ENCODE measurements at places on chromosomes 7 and 10. TPM values are rescaled to one million over a fixed set of nuclear protein-coding genes. Genes with fewer than 3 reads are reported as not detected.

- DNase-seq = no peak
These were observed 41.8 kb downstream of the CLRN3 start for GRCh38 chr10:127850944-127851343.

DNA sequence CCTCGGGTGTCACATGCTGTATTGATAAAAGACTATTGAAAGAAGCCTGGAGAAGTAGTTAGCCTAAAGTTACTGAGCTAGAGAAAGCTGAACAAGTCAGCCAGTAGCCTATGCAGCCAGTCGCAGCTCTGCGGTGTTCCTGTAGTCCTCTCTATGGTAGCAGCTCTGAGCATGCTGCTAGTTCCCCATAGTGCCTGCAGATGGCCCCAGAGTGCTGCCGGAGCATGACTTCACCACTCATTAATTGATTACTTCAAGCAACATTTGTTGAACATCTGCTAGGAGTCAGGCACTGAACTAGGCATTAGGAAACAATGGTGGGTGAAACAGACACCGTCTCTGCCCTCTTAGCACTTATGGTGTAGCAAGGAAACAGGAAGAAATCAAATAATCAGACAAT, 422.7 kb downstream of the SORCS3 start:
- DNase-seq = no peak

DNA sequence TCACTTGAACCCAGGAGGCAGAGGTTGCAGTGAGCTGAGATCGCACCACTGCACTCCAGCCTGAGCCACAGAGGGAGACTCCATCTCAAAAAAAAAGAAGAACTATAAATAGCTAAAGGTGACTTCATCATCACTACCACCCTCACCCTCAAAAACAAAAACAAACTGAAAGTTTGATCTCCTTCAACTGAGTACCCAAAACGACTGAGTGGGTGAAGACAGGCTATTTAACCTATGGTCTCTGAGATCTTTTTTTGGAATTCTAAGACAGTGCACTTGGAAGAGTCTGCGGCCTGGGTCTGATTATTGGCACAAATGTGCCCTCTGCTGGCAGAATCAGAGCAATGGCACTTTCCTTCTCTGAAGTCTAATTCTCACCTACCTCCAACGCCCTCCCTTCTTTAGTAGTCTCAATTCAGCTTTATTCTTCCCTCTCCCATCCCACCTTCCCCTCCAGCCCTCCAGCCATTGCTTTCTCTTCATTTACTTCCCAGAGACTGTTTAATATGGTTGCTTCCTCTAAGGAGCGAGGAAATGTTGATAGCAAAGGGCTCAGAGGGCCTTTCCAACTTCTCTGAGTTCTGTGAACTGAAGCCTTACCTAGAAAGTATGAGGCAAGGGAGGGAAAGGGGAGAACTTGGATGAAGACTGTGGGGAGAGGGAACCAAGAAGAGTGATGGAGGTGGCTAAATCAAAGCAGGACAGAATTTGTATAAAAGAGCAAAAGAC, 2.9 kb upstream of the MYOZ1 start:
- peak; percentile 62 for DNase-seq

DNA sequence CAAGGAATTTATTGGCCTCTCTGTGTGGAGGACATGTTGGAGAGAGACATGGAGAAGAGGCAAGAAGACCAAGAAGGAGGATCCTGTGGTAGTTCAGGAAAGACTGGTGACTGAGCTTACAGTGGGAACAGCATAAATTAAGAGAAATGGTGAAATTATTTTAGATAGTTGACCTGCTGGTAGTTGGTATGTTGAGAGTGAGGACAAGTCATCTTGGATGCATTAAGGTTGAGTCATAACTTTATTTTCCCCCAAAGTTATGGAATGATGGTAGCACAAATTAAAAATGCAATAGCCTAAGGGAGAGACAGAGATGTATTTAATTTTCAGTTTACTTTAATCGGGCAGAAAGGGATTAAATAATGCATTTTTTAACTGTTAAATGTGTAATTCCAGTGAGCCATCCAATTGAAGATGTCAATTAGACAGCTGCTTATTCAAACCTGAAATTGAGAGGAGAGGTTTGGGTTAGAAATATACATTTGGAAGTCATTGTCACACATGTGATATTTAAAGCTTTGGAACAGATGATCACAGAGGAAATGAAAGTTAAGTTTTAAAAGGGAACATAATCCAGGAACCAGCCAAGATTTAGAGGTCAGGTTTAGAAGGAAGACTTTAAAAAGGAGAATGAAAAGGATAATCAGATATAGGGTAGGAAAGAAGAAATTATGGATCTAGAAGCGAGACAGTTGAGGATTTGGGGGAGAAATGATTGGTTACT, 80.6 kb downstream of the DGKB start:
- no peak for DNase-seq

- no peak for DNase-seq
These were observed 816.1 kb upstream of the C7orf33 start for GRCh38 chr7:147774461-147774860.

GRCh38 chr7:22296916-22297315, 60.0 kb downstream of the RAPGEF5 start:
- no peak for DNase-seq

GRCh38 chr7:94288096-94288495, 106.6 kb upstream of the COL1A2 start:
- no peak for DNase-seq

DNA sequence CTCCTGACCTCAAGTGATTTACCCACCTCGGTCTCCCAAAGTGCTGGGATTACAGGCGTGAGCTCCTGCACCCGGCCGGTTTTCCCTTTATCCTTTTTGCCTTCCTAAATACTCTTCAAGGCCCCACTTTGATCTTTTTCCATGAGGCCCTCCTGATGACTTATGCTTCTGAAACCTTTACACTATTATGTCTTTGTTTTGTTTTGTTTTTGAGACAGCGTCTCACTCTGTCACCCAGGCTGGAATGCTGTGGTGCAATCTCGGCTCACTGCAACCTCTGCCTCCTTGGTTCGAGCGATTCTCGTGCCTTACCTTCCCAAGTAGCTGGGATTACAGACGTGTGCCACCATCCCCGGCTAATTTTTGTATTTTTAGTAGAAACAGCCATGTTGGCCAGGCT, 3.8 kb downstream of the STMP1 start:
- no peak for DNase-seq

GRCh38 chr7:74401137-74401859, 52.4 kb upstream of the GTF2IRD1 start:
- DNase-seq = peak; percentile 75

DNA sequence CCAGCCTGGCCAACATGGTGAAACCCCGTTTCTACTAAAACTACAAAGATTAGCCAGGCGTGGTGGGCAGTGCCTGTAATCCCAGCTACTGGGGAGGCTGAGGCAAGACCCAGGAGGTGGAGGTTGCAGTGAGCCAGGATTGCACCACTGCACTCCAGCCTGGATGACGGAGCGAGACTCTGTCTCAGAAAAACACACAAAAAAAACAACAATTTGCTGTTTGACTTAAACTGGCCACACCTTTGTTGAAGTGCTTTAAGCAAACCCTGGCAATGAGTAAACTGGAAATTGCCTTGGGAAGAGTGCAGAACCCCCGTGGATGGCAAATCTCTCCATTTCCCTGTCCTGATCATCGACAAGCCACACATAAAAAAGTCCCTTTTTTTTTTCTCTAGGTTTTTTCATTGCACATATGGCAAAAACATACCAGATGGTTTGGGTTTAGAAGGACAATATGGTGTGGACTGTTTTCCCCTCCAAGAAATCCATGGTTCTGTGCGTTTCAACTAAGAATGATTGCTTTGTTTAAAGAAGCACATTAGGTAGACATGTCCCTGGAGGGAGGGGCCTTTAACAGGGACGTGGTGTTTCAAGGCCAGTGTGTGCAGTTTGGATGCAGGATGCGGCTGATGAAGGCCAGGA, 76.9 kb downstream of the NRP1 start:
- no peak for DNase-seq

- no peak for DNase-seq
These were observed 9.2 kb downstream of the LGI1 start for GRCh38 chr10:93766918-93767317.

DNA sequence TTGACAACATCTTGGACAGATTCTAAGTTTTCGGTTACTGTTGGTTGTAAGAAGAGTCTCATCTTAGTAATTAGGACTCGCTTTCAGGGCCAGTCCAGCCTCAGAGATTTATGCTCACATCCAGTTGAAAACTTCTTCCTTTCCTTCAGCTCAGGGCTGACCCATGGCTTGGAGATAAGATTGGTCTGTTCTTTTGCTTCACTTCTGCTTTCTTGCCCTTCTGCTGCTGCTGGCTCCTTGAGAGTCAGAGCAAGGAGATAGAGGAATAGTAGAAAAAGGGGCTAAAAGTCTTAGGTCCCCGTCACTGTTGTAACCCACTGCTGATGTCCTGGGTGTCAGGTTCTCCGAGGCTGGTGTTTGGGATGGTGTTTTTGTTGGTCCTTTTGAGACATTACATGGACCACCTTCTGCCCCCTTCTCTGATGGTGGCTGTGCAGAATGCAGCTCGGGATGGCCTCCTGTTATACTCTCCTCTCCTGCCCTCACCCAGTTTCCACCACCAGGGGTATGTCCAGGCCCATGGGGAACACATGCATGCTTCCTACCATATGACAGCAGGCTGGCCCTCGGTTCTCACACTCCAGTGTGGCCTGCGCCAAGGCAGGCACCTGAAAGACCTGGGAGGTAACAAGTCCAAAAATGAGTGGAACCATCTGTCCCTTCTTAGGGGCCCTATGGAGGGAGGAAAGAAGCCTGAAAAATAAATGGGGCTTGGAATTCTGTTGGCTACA, 67.8 kb upstream of the PCBD1 start:
- no peak for DNase-seq

GRCh38 chr10:50544095-50544856, 79.5 kb downstream of the SGMS1 start:
- DNase-seq = no peak

DNA sequence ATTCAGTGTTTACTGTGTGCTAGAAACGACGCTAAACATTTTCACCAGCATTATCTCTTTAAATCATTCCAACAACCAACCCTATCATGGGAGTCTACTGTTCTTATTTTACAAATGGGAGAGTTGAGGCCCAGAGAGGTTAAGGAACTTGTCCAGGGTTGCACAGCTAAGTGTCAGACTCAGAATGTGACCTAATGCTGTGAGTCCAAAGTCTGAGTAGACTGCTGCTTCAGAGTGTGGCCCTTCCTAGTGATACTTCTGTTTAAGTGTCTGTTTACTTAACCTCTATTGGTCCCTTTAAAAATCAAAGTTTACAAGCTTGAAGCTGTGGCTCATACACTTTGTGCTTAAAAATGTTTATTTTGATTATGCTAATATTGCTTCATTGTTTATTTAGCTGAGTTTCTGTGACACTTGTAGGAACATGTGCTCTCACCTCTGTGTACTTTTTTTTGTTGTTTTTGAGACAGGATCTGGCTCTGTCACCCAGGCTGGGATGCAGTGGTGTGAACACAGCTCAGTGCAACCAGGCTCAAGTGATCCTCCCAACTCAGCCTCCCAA, 84.4 kb upstream of the SYPL1 start:
- no peak for DNase-seq

GRCh38 chr10:106997721-106998120, 166.8 kb downstream of the SORCS1 start:
- DNase-seq = no peak

GRCh38 chr7:112735261-112735660, 54.9 kb downstream of the TMEM168 start:
- no peak for DNase-seq

DNA sequence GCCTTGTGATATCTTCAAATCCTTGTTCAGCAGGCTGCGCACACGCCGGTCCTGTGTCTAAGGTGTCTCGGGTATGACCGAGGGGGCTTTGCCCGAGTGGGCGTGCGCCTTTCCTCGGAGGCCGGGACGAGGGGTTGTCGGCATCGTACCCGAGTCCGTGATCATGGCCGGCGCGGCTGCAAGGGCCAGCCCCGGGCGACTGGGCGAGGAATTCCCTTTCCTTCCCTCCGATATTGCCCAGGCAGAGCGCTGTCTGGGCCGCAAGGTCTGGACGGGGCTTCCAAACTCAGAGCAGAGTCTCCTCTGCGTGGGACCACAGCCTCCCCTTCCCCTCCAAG, 59.7 kb downstream of the ZNF467 start:
- no peak for DNase-seq

Gene GATA3
- total RNA-seq = 1.1 TPM

Gene SFRP4
- 3.5 TPM for total RNA-seq

Gene HSPA12A
- total RNA-seq = 36.6 TPM

Gene DLX5
- total RNA-seq = 0.54 TPM

Gene PPP1R3C
- total RNA-seq = 2.1 TPM

Gene OR6B1
- total RNA-seq = not detected

Gene GPRIN2
- total RNA-seq = 11.8 TPM

Gene CYP3A4
- total RNA-seq = not detected

Gene FAM24B
- 2.1 TPM for total RNA-seq

Gene SERPINE1
- 18.6 TPM for total RNA-seq

Data from thyroid gland (tissue), 4 donors.